ENCODE measurements at places on chromosomes 16 and 17.

DNA sequence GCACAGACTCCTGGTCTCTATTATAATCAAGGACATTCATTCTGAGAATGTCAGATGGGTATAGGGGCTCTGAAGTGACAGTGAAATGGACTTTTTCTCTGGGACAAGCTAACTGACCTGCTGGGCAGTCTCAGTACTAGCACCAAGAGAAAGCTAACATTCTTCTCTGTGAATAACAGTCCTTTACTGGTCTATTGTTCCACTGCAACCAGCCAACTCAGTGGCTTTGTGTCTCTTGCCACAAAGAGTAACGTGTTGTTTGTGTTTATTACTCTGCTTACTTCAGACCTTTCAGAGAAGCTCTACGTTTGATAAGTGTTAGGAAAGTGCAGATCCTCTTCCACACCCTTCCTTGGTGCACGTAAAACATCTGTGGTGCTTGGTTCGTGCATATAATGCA is 61.5 kb upstream of the BCAR1 start:
- no peak for DNase-seq

DNA sequence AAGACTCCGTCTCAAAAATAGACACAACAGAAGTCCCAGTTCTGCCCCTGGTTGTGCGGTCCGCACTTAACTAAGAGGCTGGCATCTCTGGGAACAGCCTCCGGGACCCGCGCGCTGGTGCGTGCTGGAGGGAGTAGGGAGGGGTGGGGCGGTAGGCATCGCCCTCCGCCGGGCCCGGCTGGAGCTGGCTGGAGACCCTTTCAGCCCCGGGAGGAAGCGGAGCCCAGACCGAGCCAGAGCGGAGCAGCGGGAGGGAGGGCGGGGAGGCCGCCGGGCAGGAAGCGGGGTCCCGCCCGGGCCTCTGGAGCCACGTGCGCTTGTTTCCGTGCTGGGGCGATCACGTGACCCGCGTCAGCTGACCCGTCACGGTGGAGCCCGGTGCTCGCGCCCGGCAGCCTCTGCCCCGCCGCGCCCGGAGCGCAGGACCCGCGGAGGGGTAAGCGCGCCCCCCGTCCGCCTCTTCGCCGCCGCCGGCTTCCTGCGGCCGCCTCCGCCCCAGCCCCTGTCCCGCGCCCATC is at the start of gene WDR81:
TSS of gene WDR81 (plus strand) at position 354 of the 518 bp plus-strand sequence. CDS start 256 bp downstream, outside the sequence.
- peak; percentile 87 for DNase-seq

- DNase-seq = no peak
Measured at GRCh38 chr16:72287649-72288048, 115.7 kb upstream of the PMFBP1 start.

DNA sequence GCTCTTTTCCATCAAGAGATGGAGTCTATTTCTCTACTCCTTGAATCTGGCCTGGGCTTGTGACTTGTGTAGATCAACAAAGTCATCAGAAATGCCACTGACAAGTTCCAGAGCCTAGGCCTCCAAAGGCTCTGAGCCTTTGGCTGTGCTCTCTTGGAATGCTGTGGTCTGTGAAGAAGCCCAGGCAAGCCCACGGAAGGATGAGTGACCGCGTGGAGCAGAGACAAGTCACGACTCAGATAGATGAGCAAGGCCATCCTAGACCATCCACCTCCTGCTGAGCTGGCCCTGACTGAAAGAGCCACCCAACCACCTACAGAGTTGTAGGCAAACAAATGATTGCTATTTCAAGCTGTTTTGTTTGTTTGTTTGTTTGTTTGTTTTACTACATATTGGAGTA is 11.6 kb upstream of the ICAM2 start:
- no peak for DNase-seq

DNA sequence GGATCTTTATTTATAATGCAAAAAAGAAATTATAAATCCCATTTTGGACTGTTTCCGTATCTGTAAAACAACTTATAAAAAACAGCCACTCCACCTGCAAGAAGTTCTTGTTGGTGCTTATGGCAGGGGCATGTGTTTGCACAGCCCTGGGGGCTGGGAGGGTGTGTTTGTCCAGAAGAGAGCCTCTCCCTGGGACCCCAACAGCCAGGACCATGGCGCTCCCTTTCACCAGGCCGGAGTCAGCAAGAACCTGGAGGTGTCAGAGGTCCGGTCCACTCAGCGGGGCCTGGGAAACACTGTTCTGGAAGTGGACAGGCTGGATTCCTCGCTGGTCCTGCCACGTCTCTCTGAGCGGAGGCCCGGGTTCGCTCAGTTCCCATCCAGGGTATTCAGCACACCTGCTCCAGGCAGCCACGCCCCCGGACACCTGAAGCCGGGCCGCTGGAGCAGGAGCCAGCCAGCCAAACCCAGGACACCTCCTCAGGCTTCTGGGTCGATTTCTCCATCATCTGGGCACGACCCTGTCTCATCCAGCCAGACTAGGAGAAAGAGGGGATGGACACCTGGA is 18.9 kb upstream of the GINS2 start:
- DNase-seq = no peak

GRCh38 chr17:62821189-62822079 is 13.3 kb upstream of the MARCHF10 start:
- DNase-seq = no peak

DNA sequence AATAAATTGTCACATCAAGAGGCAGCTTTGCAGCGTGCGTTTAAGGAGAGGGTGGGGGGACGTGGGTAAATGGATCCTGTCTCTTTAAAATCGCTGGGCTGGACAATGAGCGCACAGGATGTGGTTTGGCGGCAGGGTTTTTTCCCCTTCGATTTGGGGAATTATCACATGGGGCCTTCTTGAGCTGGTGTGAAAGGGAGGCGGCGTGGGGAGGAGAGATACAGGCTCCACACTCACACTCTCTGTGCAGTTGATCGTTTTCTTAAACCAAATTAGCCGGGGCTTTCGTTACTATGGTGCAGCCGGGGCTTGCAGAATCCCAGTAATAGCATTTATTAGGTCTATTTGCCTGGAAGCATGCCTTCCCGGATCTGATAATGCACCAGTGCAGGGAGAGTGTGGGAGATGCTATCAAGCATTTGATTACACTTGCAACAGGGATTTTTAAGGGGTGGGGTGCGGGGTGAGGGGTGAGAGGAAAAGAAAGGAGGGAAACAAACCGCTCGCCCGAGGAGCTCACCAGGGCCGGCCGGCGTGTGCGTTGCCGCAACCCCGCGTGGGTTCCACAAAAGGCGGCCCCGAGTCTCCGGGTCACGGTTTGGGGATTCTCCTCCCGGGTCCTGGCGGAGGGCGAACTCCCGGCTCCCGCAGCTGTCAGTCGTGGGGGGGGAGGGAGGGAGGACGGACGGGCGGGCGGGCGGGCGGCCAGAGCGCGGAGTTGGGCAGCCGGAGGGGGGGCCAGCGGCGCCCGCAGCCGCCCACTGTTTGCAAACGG is 58.8 kb upstream of the GSE1 start:
- DNase-seq = peak; percentile 64

GRCh38 chr17:2815781-2816185 is 19.5 kb downstream of the RAP1GAP2 start:
- DNase-seq = no peak

DNA sequence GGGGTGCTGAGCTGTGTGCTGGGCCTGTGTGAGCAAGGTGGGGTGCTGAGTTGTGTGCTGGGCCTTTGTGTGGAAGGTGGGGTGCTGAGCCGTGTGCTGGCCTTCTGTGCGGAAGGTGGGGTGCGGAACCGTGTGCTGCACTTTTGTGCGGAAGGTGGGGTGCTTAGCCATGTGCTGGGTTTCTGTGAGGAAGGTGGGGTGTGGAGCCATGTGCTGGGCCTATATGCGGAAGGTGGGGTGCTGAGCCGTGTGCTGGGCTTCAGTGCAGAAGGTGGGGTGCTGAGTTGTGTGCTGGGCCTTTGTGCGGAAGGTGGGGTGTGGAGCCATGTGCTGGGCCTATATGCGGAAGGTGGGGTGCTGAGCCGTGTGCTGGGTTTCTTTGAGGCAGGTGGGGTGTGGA is 555.4 kb upstream of the EEF2KMT start:
- no peak for DNase-seq

GRCh38 chr16:3215601-3216262 is 19.2 kb downstream of the ZNF200 start:
- DNase-seq = no peak

DNA sequence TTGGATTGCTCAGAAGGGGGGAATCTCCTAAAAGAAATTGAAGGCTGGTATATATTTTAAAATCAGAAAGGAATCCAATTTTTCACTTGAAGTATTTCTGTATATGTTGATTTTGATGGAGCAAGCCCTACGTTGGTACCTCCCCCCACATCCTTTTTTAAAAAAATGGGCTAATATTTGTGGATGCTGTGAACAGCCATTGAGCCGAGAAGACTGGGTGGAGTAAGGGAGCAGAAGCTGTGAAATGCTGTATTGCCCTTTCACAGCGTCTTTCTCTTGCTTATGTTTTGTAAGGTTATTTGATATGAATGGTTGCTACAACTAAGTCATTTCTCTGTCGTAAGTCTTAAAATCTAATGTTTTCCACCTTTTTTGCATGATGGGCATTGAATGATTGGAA is 2.3 kb downstream of the PAFAH1B1 start:
- DNase-seq = no peak

DNA sequence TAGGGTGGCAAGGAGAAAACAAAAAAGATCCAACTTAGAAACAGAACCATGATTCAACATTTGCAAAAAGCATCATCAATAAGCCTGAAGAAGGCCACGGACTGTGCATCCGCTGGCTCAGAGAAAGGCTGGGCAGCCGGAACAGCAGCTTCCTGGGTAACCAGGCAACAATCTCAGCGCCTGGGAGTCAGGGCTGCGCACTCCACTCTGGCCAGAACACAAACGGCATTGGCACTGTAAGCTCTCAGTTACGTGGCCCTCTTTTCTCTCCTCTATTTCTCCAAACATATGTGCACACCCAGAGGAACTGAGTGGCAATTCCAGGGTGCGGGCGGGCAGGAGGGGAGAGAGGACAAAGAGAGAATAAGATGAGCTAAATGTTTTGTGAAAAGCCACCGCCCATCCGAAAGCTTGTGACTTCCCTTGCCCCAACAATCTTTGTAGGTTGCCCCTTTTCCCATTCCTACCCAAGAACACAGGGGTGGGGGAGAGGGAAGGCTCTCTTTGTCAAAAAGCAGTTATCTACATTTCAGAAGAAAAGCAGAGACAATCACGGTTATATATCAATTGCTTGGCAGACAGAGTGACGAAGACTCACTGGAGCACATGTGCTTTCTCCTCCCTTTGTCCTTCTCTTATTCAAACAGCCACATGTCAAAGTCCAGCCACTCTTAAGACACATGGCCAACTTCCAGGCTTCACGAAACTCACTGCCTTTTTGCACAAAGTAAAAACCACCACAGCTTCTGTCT is 6.6 kb upstream of the GHDC start:
- DNase-seq = no peak

DNA sequence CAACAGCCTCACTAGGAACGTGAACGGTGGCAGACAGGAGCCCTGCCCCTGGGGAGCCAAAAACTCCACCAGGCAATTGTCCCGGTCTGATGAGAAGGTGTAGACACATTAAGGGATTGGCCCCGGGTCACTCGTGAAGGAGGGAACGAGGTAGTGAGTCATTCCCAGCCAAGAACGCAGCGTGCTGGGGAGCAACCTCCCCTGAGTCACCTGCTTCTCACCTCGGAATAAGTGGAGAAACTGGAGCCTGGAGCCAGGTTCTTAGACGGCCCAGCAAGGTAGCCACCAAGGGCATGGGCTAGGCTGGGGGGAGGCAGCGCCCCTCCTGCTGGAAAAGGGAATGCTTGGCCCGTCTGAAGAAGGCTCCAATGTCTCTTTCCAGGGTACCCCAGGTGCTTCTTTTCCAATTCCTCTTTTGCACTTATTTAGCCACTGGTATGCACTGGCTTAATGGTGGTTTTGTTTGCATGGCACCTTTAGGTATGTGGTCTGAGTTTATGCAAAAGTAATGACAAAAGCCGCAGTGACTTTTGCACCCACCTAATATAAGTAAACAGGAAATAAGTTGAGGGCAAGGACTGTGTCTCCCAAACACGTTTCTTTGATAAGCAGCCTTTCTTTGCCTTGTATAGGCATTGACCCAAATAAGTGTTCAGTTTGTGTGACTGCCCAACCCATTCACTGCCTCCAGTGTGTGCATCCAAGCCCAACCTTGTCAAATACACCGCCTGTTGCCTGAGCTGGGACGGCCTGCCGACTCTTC is 1.8 kb upstream of the HELZ start:
- no peak for DNase-seq

DNA sequence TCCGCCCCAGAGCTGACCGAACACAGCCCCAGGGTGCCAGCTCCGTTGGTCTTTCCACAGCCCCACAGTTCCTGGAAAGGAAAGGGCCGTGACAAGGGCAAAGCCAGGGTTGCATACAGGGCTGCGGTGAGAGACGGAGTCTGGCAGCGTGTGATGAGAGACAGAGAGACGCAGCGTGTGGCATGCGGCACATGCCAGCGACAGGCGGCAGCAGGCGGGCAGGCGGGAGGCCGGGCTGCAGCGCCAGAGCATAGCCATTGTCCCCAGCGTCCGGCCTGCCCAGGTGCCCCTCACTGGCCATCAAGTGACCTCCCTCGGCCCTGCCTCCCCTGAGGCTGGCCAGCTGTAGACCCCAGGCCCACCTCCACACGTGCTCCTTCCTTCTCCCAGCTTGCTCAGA is 8.6 kb downstream of the RTN4RL1 start:
- no peak for DNase-seq

- DNase-seq = no peak
Measured at GRCh38 chr17:2365132-2365531, 27.8 kb downstream of the SGSM2 start.

- peak; percentile 43 for DNase-seq
Measured at GRCh38 chr16:68236137-68236825, 354 bp upstream of the ESRP2 start.

- DNase-seq = no peak
Measured at GRCh38 chr17:48338720-48339119, 91.3 kb downstream of the SKAP1 start.

DNA sequence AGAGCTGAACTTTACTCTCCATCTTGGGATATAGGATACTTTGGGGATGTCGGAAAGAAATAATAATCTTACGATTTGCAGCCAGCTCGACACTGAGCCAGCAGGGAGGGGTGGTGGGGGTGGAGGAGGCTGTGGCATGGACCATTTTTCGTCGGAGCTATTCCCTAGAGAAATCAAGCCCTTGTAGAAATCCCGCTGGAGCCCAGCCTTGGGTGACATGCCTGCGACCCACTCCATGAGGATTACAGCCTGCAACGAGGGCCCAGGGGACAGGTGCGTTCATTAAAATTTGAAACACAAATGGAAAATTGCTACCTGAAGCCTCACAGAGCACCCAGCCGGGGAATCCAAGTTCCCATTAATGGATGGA is 82.8 kb upstream of the GSE1 start:
- no peak for DNase-seq

DNA sequence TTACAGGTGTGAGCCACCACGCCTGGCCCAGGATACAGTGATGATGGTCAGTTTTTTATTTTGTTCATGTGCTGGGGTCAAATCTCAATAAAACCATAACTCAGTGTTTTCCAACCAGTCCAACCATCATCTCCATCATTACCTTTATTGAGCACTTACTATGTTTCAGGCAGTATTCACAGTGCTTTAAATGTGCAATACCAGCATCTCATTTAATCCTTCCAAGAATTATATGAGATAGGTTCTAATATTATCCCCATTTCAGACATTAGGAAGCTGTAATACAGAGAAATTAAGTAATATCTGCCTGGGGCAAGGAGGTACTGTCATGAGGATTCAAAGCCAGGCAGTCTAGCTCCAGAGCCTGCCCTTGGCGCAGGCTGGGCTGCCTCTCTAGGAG is 36.9 kb upstream of the TANGO6 start:
- no peak for DNase-seq

Measured in activated T-cell treated with anti-CD3 and anti-CD28 coated beads for 48 hours (primary cell).